CD4-positive, alpha-beta T cell treated with Interleukin-4 for 1 hour (primary cell): ENCODE measurements at places on chromosomes 1 and 21.

- DNase-seq, result no peak
Observed at GRCh38 chr1:93095804-93096585, 16.9 kb downstream of the MTF2 start.

GRCh38 chr1:204889681-204890383 lies 19.2 kb downstream of the NFASC start:
- DNase-seq, result no peak

GRCh38 chr1:67586596-67586995 lies 98.4 kb upstream of the GADD45A start:
- DNase-seq, result no peak

GRCh38 chr1:24224086-24224485 lies 37.0 kb upstream of the IFNLR1 start:
- DNase-seq, result no peak

GRCh38 chr1:167052389-167052788 lies 37.8 kb downstream of the GPA33 start:
- DNase-seq, result no peak

GRCh38 chr1:169287280-169287679 lies 80.3 kb downstream of the NME7 start:
- no peak for DNase-seq

- peak; percentile 84 for DNase-seq
Observed at GRCh38 chr1:110780600-110781484, 92.1 kb upstream of the CD53 start.

GRCh38 chr1:183218027-183218618 lies 32.1 kb downstream of the LAMC2 start:
- DNase-seq, result no peak

DNA sequence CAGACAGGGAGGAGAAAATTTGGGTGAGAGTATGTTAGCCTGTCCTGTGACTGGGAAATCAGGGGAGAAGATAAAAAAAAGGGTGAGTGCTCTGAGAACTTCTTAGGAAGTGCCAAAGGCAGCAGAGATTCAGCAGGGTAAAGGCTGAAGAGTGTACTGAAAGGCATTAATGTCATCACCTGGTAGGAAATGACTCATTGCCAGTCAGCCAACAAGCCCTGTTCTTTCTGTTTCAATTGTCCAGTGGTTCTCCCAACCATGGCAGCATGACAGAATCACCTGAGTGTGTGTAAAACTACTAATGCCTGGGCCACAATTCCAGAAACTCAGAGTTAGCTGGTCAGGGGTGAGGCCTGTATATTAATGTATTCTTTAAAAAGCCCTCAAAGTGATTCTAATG lies 83.5 kb downstream of the INTS7 start:
- DNase-seq, result no peak

DNA sequence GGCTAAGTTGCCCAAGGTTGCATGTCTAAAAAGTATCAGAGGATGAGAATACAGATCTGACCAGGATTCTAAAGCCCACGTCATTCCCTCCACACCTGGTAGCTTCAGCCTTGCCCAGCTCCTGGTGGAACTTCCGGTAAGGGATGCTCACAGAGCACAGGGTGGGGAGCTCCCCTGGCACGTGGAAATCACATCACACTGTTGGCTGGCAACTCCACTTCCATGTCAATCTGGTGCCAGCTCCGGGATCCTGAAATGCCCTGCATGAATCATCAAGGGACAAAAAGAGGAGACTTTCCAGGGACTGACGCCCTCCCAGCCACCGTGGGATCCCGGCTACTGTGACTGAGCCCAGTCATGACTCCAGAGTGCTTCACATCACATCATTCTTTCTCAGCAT lies 12.4 kb upstream of the BCAR3 start:
- DNase-seq, result no peak

DNA sequence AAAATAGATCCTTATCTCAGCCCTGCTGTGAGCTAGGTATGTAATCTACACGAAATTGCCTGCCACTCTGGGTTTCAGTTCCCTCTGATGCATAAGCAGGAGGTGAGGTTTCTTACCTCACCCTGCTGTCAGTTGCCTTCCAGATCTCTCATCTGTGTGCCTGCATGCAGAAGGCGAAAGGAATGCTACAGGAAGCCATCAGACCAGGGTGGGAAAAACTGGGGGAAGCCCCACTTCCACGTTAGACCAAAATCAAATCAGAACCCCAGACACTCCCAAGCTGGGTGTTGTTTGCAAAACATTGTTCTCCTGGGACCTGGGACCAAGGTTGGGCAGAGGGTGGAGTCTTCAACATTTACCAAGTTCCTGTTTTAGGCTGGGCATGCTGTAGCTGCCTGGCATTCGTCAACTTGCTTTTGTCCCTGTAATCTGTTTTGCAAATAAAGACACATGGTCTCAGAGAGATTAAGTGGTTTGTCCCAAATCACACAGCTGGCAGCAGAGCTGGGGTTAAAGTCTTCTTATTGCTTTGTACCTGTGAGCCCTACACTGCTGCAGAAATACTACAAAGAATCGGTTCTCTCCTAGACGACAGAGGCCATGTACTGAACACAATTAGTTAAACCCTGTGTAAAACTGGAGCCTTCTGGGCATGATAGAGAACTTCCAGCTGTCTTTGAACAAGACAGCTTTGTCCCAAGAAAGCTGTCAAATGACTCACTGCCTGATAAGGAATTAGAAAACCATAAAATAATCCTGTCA lies 389.7 kb upstream of the RUNX1 start:
- peak; percentile 26 for DNase-seq

- DNase-seq, result no peak
Observed at GRCh38 chr21:14569026-14569621, 23.0 kb upstream of the SAMSN1 start.

- no peak for DNase-seq
Observed at GRCh38 chr1:174877208-174877673, 122.5 kb upstream of the CACYBP start.

- DNase-seq, result no peak
Observed at GRCh38 chr1:230495891-230496385, 69.8 kb upstream of the PGBD5 start.

GRCh38 chr21:46393941-46394594 lies 64.6 kb upstream of the DIP2A start:
- no peak for DNase-seq

DNA sequence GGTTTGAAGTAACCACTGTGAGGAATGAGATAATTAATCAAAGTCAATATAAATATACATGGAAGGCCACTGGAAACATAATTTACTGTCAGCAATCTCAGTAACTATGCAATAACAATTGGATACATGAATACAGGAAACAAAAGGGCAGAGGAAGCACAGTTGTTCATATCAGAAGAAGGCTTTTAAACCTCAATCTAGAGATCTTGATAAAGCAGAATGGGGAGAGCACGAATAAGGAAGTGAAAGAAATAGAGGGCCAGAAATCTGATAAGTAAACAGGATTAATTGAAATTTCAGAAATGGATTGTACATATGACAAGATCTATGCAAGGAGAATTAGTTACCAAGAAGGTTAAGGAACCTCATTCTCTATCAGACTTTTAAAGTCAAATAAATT lies 93.0 kb downstream of the EVI5 start:
- DNase-seq, result no peak

DNA sequence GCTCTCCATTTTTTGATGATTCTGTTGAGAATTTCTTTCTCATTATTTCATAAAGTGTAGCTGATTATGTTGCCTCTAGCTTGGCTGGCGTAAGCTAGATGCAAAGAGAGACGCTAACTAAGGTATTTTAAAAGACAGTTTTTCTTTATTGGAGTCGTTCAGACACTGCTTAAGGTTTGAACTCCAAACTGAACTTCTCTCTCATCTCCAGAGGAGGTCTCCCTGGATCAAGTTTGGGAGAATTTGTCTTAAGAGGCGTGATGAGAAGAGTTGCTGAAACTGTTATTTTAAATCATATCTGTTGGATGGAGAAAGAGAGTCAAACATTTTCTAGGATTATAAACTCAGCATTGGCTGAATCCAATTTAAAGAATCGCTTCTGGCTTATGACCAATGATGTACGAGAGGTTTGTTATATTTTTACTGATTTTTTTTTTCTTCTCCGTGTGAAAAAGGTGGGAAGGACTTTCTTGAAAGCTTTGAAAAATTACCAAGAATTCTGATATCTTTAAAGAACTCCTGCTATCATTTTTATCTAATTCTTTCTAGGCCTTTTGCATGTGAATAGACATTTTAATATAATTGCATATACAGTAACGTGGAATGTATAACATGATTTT lies 34.0 kb downstream of the MAP3K7CL start:
- no peak for DNase-seq

- DNase-seq, result no peak
Observed at GRCh38 chr1:160606611-160607010, 27.3 kb upstream of the CD84 start.

DNA sequence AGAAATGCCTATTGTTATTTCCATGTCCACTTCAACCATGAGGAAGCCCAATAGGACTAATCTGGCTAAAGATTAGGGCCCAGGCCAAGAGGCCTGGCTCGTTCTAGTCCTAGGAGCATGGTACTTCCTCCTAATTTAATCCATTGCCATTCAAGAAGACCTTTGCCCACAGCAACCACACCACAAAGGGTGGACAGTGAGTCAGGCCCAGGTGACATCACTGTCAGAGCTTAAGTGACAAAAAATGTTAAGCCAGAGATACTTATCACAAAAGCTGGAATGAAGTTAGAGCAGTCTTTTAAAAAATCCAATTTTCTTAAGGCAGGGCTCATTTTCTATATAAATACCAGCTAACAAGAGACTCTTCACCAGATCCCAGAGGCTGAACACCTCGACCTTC lies at the start of gene SPRR3:
TSS of gene SPRR3 (plus strand) at position 368 of the 400 bp plus-strand sequence. CDS start 1,272 bp downstream, outside the sequence.
- no peak for DNase-seq

DNA sequence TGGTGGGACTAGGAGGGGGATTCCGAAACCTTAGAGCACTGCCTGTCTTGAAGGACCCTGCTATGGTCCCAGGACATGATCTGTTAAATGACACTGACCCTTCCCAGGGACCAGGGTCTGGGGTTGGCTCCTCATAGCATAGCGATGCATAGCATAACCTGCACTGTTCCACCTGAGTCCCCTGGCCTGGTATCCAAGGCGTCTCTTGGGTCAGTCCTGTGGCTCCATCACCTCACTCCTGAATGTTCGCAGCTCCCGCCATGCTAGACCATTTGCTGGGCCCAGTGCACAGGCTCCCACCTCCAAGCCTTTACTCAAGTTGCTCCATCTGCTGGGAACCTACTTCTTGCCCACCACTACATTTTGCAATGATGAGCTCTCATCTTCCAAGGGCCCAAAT lies 39.0 kb upstream of the MAGOH start:
- DNase-seq, result no peak

DNA sequence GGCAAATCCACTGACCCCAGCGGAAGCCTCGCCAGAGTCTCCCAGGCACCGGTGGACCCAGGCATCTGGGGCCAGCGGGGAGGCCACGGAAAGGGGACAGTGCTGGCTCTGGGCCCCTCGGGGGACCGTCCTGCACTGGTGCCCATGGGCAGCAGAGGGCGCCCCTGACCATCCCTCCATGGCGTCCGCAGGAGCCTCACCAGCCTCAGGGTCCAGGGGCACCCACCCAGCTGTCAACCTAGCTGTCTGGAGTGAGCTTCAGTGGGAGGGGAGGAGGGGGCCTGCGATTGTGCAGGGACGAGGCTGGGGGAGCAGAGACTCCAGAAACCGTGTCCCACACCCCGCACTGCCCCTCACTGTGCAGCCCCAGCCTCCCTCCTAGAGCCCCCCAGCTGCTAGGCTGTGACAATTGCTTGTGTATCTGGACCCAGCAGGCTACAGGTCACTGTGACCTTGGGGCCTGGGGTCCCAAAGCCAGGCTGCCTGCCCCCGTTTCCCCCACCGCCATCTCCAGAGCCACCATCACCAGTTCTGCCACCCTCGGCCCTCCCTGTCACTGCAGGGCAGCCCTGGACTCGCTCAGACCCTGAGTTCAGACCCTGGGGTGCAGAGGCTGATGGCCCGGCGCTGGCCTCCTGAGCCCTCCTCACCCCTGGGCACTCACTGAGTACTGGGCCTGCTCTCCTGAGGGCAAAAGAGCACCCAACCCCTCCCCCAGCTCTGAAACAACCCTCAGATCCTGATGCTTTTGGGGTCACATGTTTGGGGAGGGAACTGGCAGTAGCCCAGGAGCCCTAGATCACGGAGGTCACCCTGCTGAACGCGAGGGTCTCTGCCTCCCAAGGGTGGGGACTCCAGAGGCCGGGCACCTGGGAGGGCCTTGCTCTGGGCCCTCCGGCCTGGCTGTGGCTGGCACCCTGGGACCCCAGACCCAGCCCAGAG lies 10.6 kb upstream of the COL6A1 start:
- peak; percentile 25 for DNase-seq

GRCh38 chr1:223844787-223845036 lies 1.0 kb downstream of the TP53BP2 start:
- peak; percentile 27 for DNase-seq

DNA sequence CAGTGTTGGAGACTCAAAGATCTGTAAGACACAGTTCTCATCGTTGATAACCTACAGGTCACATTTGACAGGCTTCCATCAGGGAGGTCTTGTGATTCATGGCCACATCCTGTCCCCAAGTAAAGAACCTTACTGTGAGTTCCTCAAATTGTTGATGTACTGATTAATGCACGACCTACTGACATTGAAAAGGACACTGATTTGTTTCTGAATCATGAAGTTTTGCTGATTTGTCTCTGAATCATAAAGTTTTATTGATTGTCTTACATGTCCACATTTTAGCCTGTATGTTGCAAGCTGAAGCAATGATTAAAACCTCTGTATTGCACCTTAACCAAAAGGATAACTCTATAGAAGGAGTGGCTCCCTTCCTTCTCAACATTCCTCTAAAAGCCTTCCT lies 476.3 kb upstream of the RUNX1 start:
- DNase-seq, result no peak
